ENCODE measurements at places on chromosomes 6 and 20. TPM values are rescaled to one million over a fixed set of nuclear protein-coding genes. Genes with fewer than 3 reads are reported as not detected.

DNA sequence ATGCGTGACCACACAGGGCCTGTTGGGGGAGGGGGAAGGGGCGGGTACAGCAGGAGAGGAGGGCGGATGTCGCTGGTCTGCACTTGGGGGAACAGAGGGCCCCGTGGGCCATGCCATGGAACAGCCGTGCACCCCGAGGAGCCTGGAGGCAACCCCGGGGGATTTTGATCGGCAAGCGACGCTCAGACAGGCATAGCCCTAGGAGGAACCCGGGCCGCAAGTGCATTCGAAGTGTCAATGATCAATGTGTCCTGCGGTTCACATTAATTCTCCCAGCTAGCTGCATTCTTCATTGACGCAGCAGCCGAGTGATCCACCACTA, 772.8 kb upstream of the DEFB115 start:
- no peaks in the 10 kb centered on the region for H3K4me1 ChIP-seq
- no peak overlapping the region for H3K27ac ChIP-seq
- H3K4me3 ChIP-seq, result no peak overlapping the region
- H3K36me3 ChIP-seq, result no peaks in the 10 kb centered on the region

DNA sequence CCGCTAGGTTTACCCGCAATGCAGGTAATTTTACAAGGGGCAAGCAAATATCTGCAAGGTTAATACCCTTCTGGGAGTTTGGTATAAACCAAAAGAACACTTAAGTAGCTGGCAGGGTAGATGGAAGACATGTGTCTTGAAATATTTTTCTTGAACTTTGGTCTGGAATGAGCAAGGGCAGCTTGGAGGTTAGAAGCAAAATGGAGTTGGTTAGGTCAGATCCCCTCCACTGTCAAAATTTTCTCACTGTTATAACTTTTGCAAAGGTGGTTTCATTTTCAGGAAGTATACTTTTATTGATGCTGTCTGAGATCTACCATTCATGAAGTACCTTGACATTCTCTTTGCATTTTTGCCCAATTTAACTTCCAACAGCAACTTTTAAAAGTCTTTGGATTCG, 13.3 kb upstream of the KIAA1586 start:
- H3K36me3 ChIP-seq, result no peaks in the 10 kb centered on the region
- no peak for DNase-seq
- no peak overlapping the region for H3K4me3 ChIP-seq
- H3K27me3 ChIP-seq, result no peaks in the 10 kb centered on the region

- no peaks in the 10 kb centered on the region for H3K27me3 ChIP-seq
- no peak overlapping the region for H3K27ac ChIP-seq
- no peak overlapping the region for H3K4me3 ChIP-seq
- DNase-seq, result no peak
- H3K36me3 ChIP-seq, result no peaks in the 10 kb centered on the region
Observed at GRCh38 chr6:6412700-6413099, 92.2 kb upstream of the F13A1 start.

DNA sequence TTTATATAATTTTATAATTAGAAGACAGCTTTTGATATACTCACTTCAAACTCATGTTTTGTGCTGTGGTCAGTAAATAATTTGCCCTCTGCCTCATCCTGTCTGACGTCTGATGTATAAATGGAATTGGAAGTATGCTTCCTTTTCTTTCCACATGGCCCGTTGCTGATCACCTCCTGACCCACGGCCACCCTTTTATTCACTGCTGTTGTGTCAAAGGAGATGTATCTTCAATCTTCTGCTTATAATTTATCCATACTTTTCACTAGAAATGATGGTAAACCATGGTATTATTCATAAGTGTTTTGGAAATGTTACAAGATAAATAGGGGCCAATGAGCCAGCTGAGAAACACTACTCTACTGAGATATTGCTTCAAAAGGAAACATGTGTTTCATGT, 841.8 kb downstream of the PHF3 start:
- no peak overlapping the region for H3K4me3 ChIP-seq
- H3K4me1 ChIP-seq, result no peaks in the 10 kb centered on the region
- no peak overlapping the region for H3K27ac ChIP-seq
- no peak for DNase-seq
- H3K27me3 ChIP-seq, result no peaks in the 10 kb centered on the region

GRCh38 chr6:25579391-25579883, 72.6 kb upstream of the SCGN start:
- H3K36me3 ChIP-seq, result no peaks in the 10 kb centered on the region
- no peak overlapping the region for H3K27ac ChIP-seq
- no peaks in the 10 kb centered on the region for H3K27me3 ChIP-seq
- DNase-seq, result no peak
- H3K4me1 ChIP-seq, result no peaks in the 10 kb centered on the region
- H3K4me3 ChIP-seq, result no peak overlapping the region

- H3K36me3 ChIP-seq, result no peaks in the 10 kb centered on the region
- DNase-seq, result no peak
- H3K27ac ChIP-seq, result no peak overlapping the region
- H3K27me3 ChIP-seq, result no peaks in the 10 kb centered on the region
- no peaks in the 10 kb centered on the region for H3K4me1 ChIP-seq
Observed at GRCh38 chr6:64750910-64751309, 956.1 kb downstream of the EYS start.

Gene RBPJL
- total RNA-seq, result not detected

Gene COL10A1
- not detected for total RNA-seq

Gene BPIFB4
- total RNA-seq, result not detected

Gene RUNX2
- 5.2 TPM for total RNA-seq

Gene MAS1
- total RNA-seq, result not detected

Measured in transverse colon (tissue), 4 donors.